ENCODE measurements at places on chromosomes 7 and 10. TPM values are rescaled to one million over a fixed set of nuclear protein-coding genes. Genes with fewer than 3 reads are reported as not detected.

INSYN2A gene
- total RNA-seq: not detected

DOCK4 gene
- 0.25 TPM for total RNA-seq

NPY4R gene
- total RNA-seq: not detected

DNA sequence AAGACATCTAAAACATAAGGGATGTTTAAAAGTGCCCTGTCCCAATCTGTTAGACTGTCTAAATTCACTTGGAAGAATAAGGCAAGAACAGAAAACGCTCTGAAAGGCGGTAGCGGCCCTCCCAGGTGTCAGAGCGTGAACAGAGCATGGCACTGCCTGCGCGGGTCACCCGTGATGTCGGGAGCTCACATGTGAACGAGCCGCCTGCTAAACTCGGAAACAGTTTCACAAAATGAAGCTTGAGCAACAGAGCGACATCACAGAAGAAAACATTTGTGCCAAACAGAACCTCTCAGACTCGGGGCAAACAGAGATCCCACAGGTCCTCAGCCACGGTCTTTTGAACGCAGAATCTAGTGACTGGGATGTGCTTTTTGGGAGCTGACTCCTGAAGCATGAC lies 12.8 kb downstream of the BRI3 start:
- H3K27me3 ChIP-seq: no peaks in the 10 kb centered on the region
- no peaks in the 10 kb centered on the region for H3K4me1 ChIP-seq
- no peaks in the 10 kb centered on the region for H3K36me3 ChIP-seq
- H3K27ac ChIP-seq: no peak overlapping the region
- H3K4me3 ChIP-seq: no peak overlapping the region
- DNase-seq: no peak

DNA sequence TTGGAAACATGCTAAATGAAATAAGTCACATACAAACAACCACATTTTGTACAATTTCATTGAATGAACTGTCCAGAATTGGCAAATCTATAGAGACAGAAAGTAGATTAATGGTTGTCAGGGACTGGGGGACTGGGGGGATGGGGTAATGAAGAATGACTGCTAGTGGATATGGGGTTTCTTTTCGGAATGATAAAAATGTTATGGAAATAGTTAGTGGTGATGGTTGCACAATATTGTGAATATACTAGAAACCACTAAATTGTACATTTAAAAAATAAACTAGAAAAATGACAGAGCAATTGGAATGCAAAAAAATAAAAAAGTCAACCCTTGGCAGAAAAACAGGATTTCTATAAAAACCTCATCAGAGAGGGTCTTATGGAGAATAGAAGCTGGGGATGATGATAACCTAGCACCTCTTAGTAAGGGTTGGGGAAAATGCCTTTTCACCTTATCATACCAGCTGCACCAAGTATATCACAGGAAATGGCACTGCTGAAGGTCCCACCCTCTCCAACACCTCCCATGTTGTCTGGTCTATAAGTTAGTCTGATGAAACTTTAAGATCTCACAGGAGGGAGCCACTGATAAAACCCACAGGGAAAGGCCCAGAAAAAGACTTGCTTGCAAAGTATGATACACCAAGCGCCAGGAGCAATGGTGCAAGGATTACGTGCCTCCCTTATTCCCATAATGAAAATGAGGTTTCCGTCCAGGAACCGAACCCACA lies 23.1 kb upstream of the JAZF1 start:
- H3K4me1 ChIP-seq: peaks cover 19% of the 10 kb centered on the region
- no peak overlapping the region for H3K4me3 ChIP-seq
- H3K36me3 ChIP-seq: peaks cover 5% of the 10 kb centered on the region
- H3K27me3 ChIP-seq: peaks cover 20% of the 10 kb centered on the region
- no peak overlapping the region for H3K27ac ChIP-seq

GRCh38 chr7:43467406-43467805 lies 115.5 kb upstream of the STK17A start:
- H3K27ac ChIP-seq: no peak overlapping the region
- H3K36me3 ChIP-seq: no peaks in the 10 kb centered on the region
- no peak overlapping the region for H3K4me3 ChIP-seq
- no peak for DNase-seq
- no peaks in the 10 kb centered on the region for H3K4me1 ChIP-seq
- peaks cover 1% of the 10 kb centered on the region for H3K27me3 ChIP-seq

GRCh38 chr10:24825551-24825950 lies 101.9 kb upstream of the ARHGAP21 start:
- no peak for DNase-seq
- H3K27me3 ChIP-seq: no peaks in the 10 kb centered on the region
- no peak overlapping the region for H3K27ac ChIP-seq

DNA sequence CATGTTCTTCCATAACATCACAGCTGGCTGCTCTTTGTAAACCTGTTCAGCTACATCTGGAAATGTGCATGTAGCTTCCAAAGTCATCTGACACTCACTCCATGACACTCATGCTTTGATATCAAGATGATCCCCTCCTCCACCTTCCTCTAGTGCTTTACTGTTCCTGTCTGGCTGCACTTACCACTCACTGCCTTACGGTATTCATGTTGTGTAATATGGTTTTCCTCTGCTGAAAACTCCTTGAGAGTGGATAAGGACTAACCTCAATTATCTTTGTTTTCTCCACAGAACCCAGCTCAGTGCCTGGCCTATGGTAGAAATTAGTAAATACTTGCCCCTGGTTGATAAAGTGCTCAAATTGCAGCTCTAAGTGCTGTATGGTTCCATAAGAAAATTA lies 483.9 kb downstream of the HTR7 start:
- H3K4me1 ChIP-seq: no peaks in the 10 kb centered on the region
- no peaks in the 10 kb centered on the region for H3K36me3 ChIP-seq
- no peaks in the 10 kb centered on the region for H3K27me3 ChIP-seq
- H3K4me3 ChIP-seq: no peak overlapping the region

Measured in activated CD4-positive, alpha-beta T cell treated with anti-CD3 and anti-CD28 coated beads, Interleukin-2, amount 10 ng/mL, durations not matched to agents 7 days and 5 days (primary cell).